ENCODE measurements at places on chromosomes 13 and 19. TPM values are rescaled to one million over a fixed set of nuclear protein-coding genes. Genes with fewer than 3 reads are reported as not detected.

Gene IL11
- not detected for total RNA-seq

Gene TYROBP
- total RNA-seq = 65.3 TPM

Gene AXL
- total RNA-seq = not detected

Gene ZNF431
- total RNA-seq = 33.6 TPM

Gene TMEM238
- total RNA-seq = 5.2 TPM

Gene CDX2
- total RNA-seq = not detected

Gene RNF225
- total RNA-seq = 0.59 TPM

Gene GADD45B
- 233 TPM for total RNA-seq

Gene CLEC17A
- total RNA-seq = not detected

All from natural killer cell treated with Interleukin-12 subunit alpha and Interleukin-12 subunit beta and Interleukin-15 and Interleukin-18, amount 100 ng/mL, for 72 hours (primary cell).